ENCODE measurements at places on chromosomes 16 and 17.

DNA sequence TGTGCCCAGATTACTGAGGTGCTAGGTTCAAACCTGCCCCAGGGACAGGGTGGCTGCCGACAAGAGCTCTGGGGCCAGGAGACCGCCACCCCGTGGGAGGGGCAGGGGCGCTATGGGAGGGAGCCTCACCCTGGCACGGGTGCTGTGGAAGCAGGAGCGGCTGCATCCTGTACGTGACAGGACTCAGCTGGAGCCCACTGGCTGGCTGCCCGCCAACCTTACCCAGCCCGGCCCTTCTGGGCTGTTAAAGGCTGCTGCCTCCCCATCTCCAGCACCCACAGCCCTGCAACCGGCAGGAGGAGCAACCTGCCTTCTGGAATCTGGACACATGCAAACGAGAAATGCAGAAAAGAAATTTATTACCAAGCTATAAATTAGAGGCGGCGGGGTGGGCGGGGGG, 11.2 kb downstream of the PAM16 start:
- no peak for DNase-seq

DNA sequence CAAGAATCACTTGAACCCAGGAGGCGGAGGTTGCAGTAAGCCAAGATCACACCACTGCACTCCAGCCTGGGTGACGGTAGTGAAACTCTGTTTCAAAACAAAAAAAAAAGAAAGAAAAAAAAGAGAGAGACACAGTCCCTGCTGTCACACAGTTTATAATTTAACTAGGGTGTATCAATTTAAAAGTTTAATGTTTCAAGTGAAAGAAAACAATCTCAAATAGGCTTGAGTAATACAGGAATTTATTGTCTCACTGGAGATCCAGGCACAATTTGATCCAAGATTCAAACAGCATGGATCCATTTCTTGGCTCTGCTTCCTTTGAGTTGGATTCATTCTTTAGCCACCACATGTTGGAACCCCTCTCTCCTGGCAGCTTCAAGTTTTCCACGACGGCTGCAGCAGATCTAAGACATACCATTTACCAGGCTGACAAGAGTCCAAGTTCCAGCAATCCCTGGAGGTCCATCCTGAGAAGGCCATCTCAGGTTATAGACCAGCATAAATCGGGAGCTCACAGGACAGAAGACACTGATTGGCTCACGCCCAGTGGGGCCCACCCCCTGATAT, 97.5 kb downstream of the YPEL2 start:
- no peak for DNase-seq

DNA sequence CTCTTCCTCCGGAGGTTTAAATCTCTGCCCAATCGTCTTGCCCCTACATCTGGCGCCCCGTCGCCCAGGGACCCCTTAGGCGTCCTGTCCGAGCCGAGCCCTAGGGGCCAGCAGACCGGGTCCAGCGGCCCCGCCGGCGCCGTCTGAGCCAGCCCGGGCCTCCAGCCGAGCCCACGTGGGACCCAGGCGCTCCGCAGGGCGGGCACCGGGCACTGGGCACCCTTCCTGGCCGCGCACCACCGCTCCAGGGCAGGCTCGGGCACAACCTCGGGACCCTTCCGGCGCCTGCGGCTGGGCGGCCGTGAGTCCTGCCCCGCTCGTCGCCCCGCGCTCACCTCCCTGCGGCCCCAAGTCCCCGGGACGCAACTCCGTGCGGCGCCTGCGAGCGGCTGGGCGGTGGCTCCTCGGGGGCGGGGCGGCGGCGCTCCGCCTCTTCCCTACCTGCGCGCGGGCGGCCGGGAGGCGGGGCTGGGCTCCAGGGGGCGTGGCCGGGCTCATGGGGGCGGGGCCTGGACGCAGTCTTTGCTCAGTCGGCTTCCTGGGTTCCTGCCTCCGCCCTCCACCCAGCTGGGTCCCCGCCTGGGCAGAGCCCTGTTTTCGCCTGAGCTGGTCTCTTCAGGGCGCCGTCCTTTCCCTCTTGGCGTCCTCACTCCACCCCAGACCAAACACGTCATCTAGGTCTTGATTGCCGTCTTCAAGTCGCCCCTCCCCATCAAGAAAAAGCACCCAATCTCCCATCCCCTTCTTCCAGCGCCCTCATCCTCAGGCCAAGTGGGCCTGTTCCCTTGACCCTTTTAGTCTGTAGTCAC, at the start of gene RHBDF2:
RHBDF2 (minus strand) TSS at position 406 of the 809 bp plus-strand sequence. CDS start 19,899 bp downstream, outside the sequence.
- DNase-seq, result no peak

- DNase-seq, result no peak
Measured at GRCh38 chr17:50148226-50149090, 2.0 kb downstream of the PPP1R9B start.

DNA sequence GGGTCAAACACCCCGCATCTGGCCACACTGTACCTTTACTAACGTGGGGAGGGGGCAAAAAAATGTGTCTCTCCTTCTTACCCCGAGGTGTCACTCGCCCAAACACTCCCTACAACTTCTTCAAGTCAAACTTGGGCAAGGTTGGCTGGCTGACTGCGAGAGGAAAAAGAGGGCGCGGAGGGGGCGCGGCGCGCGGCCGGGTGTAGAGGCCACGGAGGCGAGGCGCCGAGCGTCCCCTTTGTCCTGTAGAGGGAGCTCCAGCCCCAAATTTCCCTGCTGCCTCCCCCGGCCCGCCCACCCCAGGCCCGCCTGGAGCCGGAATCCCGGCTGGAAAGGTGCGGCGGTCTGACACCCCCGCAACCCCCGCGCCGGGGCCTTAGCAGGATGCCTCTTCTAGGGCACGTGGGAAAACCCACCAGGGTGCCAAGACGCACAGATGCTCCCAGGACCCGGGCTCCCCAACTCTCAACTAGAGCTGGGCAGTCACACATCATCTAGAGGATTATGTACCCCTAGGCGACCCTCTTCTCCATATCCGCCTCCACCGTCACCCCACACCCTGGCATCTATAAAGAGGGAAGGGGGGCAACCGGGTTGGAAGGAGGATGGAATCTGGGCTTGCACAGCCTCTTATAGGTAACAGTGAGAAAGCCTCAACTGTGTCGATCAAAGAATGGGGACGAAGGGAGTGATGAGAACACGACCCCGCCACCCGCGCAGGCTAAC, 4.2 kb downstream of the IRX3 start:
- DNase-seq, result no peak

DNA sequence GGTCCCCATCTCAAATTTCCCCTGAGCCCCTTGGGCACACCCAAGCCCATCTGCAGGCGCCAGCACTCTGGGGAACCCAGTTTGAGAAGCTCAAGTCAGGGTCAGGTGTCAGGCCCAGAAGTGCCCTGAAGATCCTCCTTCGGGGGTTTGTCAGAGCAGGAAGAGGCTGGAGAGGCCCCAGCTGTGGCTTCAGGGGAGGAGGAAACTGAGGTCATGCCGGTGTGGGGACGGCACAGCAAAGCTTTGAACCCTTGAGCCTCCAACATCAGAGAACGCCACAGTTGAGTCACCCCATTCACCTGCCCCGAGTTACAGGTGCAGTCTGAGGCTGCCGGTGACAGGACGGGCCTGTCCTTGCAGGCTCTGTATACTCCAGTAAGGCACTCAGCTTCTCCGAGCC, 140.2 kb upstream of the CIBAR2 start:
- DNase-seq, result no peak

- DNase-seq, result no peak
Measured at GRCh38 chr17:58918072-58918471, 162.4 kb downstream of the PPM1E start.

DNA sequence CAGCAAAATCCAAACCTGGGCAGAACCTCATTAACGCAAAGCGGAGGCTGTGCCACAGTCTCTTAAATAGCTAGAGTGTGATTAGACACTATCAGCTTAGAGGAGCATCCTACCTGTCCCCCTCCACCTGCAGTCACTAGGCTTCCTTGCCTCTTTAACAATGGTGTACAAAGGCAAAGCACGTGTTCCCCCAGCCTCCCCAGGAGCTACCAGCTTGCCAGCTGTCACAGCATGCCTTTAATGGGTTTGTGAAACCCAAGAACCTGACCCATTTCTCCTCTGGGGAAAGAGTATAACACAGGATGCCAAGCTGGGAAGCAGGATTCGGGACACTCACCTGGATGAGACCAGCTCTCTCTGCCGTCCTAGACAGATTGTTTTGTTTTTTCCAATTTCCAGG, 37.2 kb upstream of the TBX2 start:
- no peak for DNase-seq

DNA sequence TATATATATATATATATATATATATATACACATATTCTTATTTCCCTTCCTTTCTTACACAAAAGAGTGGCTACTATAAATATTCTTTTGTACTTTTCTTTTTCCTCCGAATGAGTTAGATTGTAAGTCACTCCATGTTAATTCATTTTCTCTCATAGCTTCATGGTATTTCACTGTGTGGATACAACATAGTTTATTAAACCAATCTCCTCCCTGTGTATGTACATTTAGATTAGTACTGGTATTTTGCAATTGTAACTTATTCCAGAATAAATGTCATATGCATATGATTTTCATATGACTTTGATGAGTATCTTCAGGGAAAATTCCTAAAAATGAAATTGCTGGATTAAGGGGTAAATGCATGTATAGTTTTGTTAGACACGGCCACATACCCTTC, 20.0 kb upstream of the FA2H start:
- no peak for DNase-seq

- no peak for DNase-seq
Measured at GRCh38 chr16:24075931-24076716, 180.0 kb upstream of the CACNG3 start.

DNA sequence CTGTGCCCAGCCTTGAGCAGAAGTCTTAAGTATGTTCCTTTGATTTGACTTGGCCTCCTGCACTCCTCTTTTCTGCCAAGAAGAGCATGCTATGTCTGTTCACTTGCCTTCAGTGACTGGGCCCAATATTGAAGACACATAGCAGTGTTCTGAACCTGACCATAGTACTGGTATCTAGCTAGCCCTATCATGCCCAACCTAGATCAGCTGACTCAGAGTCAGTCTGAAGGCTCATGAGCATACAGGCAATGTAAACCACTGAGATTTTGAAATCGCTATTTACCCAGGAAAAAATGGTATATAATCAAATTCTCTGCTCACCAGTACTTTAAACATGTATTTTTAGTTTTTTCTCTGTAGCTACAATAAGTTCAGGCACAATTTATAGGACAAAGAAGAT, 129.4 kb downstream of the TANC2 start:
- no peak for DNase-seq

DNA sequence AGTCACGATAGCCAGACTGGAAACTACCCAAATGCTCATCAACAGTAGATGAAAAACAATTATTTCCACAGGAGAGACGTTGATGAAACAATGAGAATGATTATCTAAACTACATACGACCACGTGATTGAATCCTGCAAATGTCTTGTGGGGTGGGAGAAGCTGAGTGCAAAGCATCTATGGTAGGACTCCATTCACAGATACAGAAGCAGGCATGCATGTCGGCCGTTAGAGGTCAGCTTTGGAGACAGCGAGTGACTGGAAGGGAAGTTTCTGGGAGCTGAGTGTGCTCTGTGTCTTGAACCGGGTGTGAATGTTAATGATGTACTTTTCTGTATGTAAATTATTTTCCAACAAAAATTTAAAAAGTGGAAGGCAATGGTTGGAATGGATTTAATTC, 71.5 kb upstream of the DNAJA2 start:
- DNase-seq, result no peak

- no peak for DNase-seq
Measured at GRCh38 chr17:337866-338265, 14.7 kb downstream of the RPH3AL start.

GRCh38 chr17:44281570-44281969, 13.6 kb upstream of the SLC4A1 start:
- DNase-seq, result no peak

Data from non-pigmented ciliary epithelial cell (primary cell).